Activated gamma-delta T cell treated with anti-CD3 and anti-CD28 coated beads, Interleukin-2, amount 50 U/mL, for 16 hours (primary cell): ENCODE measurements at places on chromosomes 2 and 18.

DNA sequence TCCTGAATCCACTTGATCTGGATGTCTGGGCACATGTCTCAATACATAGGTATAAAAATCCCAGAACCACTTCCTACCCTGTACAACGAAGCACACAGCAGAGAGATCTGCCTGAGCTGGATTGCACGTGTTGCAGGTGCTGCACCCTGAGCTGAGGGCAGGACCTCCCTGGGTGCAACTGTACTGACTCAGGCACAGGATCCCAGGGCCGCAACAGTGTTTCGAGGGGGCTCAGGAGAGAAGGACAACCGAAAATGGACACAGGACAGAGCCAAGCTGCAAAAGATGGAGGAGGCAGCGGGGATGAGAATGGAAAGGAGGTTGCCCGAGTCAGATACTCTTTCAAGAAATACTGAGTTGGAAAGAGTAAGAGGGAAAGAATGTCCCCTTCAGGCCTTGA lies 354.1 kb downstream of the EIPR1 start:
- no peak for DNase-seq

DNA sequence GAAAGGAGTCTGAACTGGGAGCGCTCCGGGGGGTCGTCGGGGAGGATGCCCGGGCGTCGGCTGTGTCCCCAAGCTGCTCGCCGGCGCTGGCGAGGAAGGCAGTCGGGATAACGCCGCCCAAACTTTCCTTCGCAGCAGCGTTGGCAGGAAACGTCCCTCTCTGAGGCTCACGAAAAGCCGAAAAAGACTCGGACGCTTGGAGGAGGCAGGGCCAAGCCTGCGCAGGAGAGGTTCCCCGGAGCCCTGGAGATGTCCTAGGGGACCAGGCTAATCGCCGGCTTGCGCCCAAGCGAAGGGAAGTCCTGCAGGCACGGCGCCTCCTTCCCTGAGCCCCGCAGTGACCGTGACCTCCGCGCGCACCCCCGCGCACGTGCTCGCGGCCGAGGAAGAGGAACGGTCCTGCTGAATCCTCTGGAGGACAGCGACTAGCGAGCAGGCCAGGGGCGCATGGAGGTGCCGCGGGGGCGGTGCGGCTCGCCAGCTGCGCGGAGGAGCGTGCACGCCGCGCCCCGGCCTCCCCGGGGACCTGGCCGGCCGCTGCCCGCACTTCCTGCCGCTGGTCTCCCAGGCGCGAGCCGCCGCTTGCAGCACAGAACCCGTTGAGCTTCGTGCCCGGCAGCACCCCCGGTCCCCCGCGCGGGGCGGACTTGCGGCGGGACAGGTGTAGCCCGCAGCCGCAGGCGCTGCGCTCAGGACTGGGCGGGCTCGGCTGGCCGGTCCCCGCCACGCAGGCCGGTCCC lies at the start of gene SH3RF3:
SH3RF3 (plus strand) TSS at position 590 of the 740 bp plus-strand sequence.
- no peak for DNase-seq

- no peak for DNase-seq
These were observed 54.9 kb upstream of the PXDN start for GRCh38 chr2:1799174-1799573.

DNA sequence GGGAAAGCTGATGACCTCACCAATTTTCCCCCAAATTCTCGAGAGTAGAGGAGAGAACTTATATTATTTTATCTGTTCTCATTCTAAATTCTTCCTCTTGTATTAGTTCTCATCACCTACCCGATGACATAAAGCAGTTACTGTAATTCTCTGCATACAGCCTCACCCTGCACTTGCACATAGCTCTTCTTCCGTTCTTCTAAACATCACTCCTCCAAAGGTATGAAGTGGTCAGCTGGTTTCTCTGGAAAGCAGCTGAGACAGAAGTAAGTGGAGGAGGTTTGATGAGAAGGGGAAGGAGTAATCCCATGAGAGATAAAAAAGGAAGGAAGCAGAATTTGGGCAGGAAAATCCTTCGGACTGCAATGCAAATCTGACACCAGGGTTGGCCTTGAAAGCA lies 39.0 kb downstream of the FBXO48 start:
- DNase-seq, result no peak

DNA sequence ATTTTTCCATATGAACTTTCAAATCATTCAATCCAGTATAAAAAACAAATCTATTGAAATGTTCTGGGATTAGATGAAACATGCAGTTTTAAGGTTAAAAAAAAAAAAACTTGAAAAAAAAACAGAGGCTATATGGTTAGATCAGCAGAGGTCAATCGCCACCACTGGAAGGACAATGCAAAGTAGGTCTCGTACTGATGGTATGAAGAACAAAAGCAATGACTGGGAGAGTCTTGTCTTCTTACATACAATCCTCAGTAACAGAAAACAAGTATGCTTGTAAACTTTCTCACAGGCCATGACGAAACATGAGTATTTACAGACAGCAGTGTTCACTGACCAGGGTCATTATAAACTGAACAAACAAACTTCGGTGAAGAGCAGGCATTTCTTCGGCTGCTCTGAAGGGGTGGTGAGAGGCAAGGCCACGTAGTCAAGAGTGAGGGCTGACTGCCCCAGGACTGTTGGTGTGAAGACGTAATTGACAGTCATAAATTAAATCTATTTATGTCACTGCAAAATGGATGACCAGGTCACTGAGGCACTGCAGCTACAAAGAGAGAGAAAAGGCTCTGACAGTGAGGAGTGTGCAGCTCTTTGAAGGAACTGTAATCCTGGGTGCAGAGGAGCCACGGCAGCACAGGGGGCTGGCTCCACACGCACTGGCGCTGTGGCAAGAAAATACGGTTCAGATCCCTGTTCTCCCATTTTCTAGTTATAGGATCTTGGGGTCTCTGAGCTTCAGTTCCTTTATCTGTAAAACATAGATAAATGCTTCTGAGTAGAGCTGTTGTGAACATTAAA lies 60.0 kb downstream of the NXPH2 start:
- DNase-seq, result no peak

- no peak for DNase-seq
These were observed 550.6 kb downstream of the DSC3 start for GRCh38 chr18:30491815-30492551.

- no peak for DNase-seq
These were observed 173.0 kb downstream of the HDAC4 start for GRCh38 chr2:239227661-239228371.

GRCh38 chr18:31057051-31057450 lies 14.5 kb upstream of the DSC3 start:
- DNase-seq, result no peak

DNA sequence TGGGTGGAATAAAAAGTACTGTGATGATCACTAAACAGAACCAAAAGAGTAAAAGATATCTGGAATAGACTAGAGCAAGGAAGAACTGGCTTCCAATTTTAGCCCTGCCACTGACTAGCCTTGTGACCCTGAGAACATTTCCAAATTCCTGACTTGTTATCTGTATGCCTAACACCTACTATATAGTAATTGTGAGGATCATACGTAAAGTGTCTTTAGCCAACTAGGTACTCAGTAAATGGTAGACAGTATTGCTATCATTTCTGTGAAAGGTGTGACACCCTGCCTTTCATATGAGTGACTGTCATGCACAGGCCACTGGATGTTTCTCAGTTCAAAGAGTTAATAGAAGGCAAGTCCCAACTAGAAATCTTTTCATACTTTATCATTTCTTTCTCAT lies 29.8 kb downstream of the CYTIP start:
- DNase-seq, result no peak

DNA sequence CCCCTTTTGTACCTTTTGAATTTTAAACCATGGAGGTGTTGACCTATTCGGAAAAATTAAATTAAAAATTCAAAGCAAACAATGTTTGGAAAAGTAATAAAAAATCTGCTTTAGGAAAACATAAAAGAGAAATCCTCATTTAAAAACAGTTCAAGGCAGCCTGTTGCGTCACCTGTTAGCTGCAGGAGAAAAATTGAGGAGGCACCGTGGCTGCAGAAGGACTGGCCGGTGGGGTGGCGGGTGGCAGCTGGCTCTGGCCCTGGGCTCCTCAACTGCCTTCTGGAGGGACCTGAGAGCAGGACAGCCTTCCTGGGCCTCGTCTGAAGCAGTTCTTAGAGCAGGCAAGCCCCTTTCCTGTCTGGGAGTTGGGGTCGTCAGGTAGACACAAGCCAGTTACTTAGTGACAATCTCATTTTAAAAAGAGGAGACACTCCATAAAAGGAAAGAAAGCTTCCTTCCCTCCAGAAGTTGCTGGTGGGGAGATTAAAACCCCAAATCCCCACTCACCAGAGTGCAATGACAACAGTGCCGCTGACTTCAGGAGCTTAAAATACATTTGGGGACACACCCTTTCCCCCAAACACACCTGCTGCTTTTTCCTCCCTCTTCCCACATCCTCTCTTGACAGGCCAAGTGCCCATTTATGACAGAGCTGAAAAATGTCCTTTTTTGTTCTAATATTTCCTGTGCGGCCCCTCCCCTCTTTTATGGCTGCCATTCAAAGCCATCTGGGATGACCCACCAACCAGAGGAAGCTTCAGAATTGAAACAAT lies 9.7 kb downstream of the ZBTB7C start:
- no peak for DNase-seq

DNA sequence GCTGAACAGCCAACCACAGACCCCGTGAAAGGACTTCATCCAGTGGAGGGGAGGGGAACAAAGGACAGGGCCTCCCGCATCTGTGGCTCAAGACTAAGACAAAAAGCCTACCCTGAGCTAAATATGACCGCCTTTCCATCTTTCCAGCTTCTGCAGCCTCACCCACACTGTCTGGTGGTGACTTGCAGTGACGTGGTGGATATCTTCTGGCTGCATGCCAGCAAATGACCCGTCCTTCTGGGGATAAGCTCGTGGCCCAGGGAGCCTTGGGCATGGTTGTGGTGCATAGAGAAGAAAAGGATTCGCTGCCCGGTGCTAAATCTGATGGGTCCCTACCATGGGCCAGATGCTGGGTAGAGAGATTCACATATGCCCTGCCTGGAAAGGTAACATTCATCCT lies 8.7 kb upstream of the NGEF start:
- DNase-seq, result no peak

DNA sequence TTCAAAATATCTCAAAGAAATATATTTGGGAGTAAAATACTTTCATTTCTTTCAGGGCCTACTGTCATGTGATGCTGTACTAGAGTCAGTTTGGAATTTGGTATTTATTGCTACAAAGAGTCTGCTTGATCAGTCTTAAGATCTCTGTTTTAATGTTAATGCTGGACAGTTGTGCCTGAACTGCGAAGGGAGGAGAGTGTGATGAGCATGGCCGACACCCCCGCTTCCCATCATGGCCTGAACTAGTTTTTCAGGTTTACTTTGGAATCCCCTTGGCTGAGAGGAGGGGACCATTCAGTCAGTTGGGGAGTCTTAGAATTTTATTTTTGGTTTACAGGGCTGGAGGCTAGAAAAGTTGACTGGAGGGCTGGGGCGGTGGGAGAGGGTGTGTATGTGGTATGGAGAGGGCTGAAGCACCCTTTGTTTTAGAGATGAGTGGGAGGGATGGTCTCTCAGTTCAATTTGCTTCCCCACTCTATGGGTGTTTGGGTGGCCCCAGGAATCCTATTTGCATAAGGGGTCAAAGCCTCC lies 20.9 kb upstream of the TEX44 start:
- no peak for DNase-seq

DNA sequence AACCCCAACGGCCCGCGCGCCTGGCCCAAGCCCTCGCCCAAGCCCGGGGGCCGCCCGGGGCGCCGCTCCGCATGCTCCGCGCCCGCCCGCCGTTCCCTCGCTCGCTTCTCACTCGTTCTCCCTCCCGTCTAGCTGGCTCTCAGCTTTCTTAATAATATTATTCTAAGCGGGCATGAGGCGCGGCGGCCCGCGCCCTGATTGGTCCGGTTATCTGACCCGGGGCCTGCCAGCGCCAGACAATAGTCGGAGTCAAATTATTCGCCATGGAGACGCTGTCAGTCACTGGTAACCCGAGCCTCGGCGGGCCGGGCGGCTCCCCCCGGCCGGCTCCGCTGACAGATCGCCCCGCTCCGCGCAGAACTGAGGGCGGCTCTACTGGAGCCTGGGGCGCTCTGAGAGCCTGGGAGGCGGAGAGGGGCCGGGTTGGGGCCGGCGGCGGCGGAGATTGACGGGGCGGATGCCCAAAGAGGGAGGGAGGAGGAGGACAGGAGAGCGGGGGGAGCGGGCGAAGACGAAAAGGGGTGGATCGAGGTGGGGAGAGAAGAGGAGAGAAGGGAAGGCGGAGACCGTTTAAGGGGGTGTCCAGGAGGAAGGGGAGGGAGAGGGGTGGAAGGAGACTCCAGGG lies at the start of gene SIX2:
SIX2 (minus strand) TSS at position 150 of the 625 bp plus-strand sequence. CDS start 342 bp downstream, outside the sequence.
- DNase-seq, result no peak

DNA sequence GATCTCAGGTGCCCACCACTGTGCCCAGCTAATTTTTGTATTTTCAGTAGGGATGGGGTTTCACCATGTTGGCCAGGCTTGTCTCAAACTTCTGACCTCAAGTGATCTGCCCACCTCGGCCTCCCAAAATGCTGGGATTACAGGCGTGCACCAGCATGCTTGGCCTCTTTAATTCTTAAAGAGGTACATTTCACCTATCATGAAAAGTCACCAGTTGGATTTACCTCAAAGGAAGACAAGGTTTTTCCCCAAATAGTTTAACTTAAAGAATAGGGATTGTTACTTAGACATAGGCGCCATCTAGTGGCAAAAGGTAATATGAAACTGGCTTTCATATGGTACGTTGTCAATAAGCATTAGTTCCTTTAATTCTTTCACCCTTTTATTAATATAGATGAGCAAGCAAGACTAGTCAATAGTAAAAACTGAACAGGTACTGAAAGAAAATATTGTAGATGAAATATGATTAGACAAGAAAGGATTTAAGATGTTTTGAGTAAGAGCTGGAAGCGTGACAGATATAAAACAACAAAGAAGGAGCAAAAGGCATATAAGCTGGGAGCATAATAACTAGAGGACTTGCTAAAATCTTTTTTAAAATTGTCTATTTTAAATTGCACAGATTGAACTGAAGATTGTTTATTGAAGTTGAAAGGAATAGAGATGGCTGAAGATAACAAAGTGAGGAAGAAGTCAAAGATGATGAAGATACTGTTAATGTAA lies 35.0 kb upstream of the PSMD14 start:
- no peak for DNase-seq

DNA sequence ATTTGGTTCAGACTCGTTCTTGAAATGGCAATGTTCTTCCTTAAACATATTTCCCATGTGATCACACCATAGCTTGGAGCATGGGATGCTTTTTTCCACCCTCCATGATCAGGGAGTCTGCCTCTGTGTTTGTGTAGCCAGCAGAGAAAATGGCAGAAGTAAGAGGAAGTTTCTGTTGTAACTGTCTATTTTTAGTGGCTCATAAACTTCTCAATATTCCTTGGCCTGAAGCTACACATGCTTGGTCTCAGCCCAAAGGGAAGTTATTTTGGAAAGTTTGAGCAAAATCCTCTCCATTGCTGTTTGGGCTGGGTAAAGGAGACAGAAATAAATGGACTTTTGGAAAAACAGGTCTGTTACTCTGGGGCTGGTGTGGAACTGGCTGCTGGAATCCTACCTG lies 33.4 kb upstream of the ITGA6 start:
- no peak for DNase-seq

DNA sequence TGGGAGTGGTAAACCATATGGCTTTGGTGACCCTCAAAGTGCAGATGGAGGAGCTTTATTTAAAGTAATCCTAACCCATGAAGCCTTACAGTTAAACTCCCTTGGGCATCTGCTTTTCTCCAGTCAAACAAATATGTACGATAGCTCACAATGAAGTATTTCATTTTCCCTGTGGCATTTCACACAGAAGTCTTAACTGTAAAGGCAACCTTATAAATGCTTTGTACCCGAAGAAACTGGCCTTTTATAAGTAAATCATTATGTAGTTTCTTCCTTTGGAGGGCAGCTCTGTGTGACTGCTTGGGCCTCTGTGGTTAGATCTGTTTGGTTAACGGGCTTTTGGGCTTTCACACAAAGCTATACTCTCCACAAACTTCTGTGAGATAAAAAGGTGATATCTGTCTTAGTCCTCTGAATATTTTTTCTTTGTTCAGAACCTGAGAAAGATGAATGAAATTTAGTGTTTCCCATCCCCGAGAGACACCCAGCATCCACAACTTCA lies 46.6 kb downstream of the SCN1A start:
- no peak for DNase-seq
